GM04504 (cell line): ENCODE measurements at places on chromosomes 16 and 17.

DNA sequence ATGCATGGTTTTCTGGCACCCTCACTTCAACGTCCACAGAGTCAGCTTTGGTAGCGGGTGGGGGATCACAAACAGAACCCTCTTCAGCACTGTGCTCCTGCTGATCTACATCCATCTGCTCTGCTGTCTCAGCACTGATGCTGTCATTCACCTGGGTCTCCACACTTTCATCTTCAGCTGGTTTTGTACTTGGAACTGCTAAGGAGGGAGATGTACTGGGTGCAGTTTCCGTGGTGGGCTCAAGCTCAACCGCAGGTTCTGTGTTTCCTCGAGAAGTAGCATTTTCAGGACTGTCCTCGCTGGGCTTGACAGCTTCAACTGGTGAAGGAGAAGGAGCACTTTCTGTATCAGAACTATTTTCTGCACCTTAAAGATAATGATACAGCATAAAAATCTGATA lies 101.8 kb downstream of the TTC19 start:
- no peak for DNase-seq

- DNase-seq: no peak
Observed at GRCh38 chr16:13095061-13095460, 193.7 kb downstream of the SHISA9 start.

DNA sequence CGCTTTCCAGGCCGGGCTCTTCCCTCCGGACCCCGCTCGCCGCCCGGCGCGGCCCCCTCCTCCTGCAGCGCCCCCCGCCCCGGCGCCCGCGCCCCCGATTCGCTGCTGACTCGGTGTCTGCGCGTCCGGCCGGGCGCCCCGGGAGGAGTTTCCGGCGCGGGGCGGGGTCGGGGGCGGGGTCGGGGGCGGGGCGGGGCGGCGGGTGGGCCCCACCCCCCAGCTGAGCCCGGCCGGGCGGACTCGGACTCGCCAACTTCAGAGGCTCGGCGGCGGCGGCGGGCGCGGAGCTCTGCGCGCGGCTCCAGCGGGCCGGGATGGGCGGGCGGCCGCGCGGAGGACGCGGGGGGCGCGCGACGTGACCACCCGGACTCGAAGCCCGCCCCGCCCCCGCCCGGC lies at the start of gene METRNL:
TSS of gene METRNL (plus strand) at position 258 of the 396 bp plus-strand sequence. CDS start 207 bp downstream, outside the sequence.
- DNase-seq: no peak

DNA sequence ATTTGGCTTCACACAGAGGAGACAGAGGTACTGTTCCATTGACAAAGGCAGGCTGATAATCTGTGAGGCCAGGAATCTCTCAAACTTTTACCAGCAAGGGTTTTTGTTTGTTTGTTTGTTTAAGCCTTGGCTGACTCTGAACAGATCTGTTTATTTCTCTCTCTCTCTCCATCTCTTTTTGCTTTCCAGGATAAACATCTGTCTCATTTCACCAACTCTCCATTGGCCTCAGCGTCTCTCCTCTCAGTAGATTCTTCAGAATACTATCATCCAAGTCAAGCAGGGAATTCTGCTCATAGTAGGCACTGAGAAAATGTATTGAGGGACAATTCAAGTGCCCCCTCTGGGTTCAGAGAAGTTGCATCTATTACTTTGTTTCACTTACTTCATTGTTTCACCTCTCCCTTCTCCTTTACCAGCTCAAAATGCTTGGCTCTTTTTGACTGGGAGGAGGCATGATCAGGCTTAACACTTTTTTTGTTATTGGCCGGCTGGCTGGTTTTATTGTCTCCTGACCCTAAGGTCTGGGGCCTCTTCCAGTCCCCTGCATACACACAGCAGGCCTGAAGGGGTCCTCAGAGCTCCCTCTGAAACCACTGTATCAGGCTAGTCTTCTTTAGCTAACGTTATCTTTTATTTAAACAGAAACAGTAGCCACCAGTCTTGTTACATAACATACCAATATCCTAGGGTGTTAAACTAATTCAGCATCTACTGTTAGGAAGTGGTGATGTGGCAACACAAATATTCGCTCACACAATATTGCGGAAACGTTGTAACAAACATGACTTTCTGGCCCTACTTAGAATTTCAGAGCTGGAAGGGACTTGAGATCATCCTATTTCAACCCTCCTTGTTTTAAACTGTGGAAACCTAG lies 2.0 kb upstream of the YPEL2 start:
- DNase-seq: peak; percentile 48

DNA sequence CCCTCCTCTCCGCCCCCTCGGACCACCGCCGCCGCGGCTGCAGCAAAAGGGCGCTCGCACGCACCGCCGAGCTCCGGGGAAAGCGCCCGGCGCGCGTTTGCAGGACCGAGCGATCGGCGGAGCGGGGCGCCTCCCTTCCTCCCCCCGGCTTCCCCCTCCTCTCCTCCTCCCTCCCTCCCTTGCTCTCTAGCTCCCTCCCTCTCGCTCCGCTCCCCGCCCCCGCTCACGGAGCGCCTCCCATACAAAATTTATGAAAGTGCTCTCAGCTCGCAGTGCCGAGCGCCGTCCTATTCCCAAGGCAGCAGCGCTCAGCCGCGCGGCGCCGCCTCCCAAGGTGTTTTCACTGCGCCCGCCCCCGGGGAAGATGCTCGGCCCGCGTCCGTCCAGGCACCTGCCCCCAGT lies at the start of gene RTN4RL1:
TSS of gene RTN4RL1 (minus strand) at position 115 of the 402 bp plus-strand sequence. CDS start 469 bp downstream, outside the sequence.
- peak; percentile 79 for DNase-seq

DNA sequence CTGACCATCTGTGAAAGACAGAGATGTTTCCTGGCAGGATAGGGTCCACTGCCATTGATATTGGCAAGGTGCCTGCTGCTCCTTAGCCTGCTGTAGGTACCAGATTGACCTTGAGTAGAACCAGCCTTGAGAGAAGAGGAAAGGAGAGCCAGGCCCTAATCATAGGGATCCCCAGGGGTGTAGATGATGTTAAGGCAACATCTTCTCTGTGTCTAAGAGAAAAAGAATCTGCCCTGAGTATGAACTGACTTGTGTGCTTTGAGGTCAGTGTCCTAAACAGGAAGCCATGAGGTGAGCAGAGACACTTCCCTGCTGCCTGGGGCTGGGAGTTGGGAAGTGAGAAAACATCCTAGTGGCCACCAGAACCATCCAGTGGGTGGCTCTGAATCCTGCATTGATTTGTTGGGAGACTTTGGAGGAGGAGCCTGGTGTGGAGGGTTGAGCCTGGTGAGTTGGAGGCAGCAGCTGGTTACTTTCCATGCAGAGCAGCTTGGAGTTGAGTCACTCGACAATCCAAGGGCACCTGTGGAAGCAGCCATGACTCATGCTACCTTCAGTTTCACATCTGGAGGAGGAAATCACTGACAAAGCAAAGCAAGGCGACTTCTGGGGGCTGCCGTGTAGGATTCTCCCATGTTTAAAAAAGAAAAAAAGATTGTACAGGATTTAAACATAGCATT lies 47.8 kb downstream of the BMERB1 start:
- peak; percentile 93 for DNase-seq
